ENCODE measurements at places on chromosomes 1 and 21.
A peak's percentile ranks its signal among the peaks of the same experiment; 100 is the strongest.

DNA sequence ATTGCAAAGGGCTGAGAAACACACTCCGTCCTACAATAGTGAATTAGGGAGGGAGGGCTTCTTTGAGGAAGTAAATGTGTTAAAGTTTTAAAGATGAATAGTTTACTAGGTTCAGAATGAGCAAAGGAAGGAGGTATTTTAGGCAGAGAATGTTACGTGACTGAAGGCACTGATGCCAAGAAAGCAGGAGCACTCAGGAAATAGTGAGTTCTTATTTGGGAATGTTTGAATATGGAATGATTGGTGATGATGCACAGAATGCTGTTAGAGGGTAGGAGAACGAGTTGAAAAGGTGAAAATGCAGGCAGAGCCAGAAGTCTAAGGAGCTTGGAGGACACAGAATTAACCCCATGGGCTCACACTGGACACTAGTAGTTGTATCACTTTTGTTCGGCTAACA is 108.0 kb downstream of the NRIP1 start:
- peak; percentile 55 for DNase-seq

DNA sequence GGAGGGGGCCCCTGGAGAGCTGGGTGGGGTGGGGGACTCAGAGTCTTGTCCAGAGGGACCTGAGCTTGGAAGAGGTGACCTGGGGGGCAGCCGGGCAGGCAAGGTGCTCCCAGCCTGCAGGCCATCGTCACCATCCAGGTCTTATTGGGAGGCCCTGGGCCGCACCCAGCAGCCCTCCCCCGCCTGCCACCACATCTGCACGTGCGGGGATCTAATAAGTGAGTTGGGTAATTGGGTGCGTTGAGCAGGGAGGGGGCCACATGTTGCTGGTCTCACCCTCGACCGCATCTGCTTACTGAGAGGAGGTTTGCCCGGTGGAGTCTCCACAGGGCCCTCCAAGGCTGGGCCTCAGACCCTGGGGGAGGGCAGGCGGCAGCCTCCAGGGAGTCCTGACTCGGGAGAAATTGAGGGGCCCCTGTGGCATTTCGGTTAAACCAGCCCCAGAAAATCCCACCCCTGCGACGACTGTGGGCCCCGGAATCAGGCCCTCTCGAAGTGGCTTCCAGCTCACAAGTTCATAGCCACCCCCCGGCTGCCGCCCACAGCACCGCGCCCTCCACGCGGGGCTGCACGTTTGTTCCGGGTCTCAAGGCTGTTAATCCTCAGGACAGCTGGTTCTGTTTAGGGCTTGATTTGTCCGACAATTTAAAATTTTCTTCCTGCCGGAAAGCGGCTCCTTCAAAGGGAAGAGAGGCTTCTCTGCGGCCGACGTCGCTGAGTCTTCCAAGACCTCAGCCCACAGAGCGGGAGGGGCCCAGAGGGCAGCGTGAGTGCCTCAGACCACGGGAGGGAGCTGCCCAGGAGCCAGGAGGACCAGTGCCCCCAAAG is 14.7 kb upstream of the COL6A2 start:
- no peak for DNase-seq

DNA sequence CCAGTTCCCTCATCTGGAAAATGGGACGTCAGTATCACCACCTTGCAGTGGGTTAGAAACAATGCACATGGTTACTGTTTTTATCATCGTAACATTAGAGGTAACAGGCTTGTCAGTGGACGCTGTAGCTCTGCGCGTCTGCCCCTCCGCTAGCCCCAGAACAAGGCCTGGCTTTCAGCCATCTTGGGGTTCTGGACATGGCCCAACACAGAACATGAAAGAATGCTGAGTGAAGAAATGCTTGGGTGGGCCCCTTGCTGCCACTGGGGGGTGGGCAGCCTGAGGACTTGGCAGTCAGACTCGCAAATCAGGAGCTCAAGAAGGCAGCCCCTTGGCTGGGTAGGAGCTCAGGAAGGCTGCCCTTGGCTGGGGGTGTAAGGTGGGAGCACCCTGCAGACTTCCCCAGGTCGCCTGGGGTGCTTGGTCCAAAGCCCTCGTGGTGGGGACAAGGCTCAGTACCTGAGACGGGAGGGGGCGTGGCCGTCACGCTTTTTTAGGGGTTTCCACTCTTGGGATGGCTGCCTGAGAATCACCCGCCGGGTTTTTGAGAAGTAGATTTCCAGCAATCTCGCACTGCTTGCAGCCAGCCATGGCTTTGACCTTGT is 51.7 kb downstream of the SLC37A1 start:
- DNase-seq: no peak

GRCh38 chr1:196660852-196661251 is 9.0 kb downstream of the CFH start:
- DNase-seq: no peak

- peak; percentile 85 for DNase-seq
Observed at GRCh38 chr1:26772687-26773086, 15.1 kb upstream of the PIGV start.

DNA sequence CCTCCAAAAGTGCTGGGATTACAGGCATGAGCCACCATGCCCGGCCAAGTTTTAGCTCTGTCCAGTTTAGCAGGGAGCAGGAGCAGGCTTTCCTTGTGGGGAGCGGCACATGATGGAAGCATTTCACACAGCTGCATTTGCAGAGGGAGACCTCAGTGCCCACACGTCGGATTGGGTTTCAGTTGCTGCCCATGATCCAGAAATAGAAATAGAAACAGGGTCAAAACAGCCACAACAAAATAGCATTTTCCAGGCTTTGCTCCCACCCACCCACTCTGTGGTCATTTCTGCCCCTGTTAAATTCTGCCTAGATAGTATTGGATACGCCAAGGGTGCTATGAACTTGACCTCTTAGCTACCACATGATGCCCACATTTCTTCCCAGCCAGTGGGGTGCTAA is 128.4 kb downstream of the CNIH3 start:
- no peak for DNase-seq

DNA sequence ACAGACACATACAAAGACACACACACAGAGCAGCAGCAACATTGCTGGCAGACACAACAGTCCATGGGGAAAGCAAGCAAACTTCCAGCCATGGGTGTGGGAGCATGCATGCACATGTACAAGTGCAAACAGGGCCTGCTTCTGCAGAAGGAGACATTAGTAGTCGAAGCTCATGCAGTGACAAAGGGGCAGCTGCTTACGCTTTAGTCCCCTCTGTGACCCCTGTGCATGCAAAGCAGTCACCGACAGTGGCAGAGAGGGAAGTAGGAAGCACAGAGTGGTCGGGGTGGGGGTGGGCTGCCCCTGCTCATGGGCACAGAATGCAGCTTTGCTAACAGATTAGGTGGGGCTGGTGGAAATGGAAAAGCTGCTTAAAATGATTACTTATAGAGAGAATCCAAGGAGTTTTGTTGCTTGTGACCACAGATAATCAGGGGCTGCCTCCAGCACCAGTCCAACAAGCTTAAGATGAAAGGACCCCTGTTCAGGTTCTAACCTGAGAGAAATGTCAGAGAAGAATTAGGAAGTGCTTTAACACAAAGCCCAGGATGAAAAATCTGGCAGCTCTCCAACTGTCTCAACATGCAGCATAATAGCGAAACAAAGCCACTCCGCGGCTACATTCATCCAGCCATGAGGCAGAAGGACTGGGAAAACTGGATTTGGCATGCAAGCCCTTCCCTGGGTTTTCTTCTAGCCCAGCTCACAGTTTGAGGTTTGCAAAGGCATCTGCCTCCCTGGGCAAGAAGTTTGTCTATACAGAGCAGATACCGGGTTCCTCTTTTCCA is 378.9 kb downstream of the KCNH1 start:
- DNase-seq: no peak

GRCh38 chr1:21537511-21537931 is 28.3 kb downstream of the ALPL start:
- no peak for DNase-seq

DNA sequence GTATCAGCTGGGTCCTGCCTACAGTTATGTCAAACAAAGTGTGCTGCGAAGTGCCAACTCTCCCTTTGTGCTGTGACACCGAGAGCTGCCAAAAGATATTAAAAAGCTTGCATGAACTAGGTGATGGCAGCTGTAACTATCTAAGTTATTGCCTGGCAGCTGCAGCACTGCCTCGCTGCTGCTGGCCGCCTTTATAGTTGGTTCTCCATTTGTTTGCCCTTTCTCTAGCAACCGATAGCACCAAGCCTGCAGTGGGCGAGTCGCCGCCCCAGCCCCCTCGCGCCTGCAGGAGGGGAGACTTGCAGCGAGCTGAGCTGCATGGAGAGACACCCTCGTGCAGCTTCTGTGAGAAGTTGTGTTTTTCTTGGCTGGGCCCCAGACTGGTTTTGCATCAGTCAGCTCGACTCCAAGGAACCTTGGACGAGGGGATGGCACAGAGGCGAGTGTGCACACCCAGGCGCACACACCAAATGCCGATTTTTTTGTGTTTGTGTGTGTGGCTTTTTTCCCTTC is 330.6 kb downstream of the RPS6KC1 start:
- no peak for DNase-seq

- DNase-seq: no peak
Observed at GRCh38 chr21:26925636-26926035, 41.3 kb downstream of the ADAMTS5 start.

DNA sequence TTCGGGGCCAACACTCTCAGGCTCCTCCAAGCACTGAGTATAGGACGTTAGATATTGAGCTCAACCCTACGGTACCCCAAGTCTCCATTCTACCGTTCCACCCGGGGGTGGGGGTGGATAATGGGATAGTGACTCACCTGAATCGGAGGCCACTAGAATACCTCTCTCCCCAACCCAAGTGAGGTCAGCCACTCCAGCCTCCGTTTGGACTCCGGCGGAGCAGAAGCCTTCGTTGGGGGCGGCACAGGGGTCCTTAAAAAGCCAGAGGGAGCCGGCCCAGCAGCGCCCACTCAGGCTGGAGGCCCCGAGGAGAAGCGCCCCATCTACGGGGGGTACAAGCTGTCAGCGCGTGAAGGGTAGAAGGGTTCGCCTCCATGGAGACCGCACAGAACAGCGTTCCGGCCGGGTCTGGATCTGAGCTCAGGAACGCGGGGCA is 556 bp downstream of the WDR77 start:
- DNase-seq: no peak

DNA sequence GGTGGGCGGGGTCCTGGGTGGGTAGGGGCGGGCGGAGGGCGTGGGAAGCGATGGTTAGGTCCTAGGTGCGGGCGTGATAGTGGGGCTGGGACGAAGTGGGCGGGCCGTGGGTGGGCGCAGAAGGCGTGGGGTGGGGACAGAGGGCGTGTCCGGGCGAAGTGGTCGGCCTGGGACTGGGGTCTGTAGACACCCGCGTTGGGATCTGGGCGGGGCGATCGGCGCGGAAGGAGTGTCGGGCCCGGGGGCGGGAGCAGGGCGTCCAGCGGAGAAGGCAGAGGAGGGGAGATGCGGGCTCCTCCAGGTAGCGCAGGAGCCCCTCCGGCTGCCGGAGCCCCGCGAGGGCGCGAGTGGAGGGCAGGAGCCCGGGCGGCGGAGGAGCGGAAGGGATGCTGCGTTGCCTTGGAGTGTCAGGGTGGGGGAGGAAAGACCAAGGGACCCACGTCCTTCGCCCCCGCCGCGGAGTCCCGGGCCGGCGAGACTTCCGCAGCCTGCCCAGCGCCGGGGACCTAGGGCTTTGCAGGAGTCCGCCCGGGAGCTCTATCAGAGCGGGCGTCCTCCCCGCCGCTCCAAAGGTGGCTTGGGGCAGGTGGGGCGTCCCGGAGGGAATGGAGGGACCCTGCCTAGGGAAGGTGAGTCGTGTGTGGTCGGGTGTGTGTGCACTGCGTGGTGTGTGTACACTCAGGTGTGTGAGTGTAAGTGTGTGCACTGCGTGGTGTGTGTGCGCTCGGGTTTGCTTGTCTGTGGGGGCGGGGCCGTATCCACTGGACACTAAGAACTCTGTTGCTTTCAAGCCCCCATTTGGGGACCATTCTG is 27.0 kb upstream of the PRSS38 start:
- DNase-seq: no peak

GRCh38 chr1:246609632-246610031 is 43.4 kb downstream of the CNST start:
- no peak for DNase-seq

- DNase-seq: no peak
Observed at GRCh38 chr1:115753830-115754229, 14.7 kb downstream of the CASQ2 start.

DNA sequence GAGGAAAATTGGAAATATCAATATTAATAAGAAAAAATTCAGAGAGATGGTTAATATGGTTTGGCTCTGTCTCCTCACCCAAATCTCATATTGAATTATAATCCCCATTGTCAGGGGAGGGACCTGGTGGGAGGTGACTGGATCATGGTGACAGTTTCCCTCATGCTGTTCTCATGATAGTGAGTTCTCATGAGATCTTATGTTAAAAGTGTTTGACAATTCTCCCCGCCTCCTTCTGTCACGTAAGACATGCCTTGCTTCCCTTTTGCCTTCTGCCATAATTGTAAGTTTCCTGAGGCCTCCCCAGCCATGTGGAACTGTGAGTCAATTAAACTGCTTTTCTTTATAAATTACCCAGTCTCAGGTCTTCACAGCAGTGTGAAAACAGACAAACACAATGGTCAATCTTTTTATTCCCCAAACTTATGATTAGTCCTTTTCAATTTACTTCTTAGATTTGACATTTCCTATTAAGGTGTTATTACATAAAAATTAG is 11.0 kb downstream of the EGLN1 start:
- DNase-seq: no peak

DNA sequence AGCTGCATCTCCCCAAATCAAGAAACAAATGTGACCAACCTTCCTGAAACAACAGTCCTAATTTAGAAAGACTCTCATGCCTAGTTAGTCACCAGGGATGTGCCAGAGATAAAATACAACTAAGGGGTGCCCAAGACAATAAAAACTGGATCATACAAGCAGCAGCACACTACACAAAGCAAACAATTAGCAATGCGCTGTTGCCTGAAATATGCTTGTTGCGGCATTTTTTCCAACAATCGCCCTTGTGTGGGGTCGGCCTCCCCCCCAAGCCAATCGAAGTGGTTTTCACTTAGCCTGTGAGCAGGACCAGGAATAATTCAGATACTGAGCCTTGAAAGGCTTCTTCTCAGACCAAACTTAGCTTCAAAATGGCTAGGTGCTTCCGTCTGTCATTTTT is 1.4 kb upstream of the STMN1 start:
- DNase-seq: no peak

DNA sequence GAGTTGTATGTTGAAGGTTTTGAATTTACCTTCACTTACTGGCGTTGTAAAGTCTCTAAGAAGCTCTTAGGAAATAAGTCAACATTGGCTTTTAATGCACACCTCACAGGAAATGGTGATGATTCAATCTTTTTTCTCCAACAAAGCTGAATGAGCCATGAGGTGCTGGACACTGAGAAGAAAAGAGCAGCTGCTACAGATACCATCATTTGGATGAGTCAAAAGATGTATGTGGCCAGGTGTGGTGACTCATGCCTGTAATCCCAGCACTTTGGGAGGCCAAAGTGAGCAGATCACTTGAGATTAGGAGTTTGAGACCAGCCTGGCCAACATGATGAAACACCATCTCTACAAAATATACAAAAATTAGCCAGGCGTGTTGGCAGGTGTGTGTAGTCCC is 3.3 kb upstream of the IL23R start:
- no peak for DNase-seq

- DNase-seq: peak; percentile 94
Observed at GRCh38 chr1:246142320-246142893, 364.7 kb downstream of the SMYD3 start.

- no peak for DNase-seq
Observed at GRCh38 chr1:160074865-160075264, 4.9 kb upstream of the KCNJ10 start.

- peak; percentile 19 for DNase-seq
Observed at GRCh38 chr1:208132287-208132882, 111.8 kb downstream of the PLXNA2 start.

GRCh38 chr1:29962831-29963247 is 726.5 kb downstream of the PTPRU start:
- DNase-seq: no peak

Data from non-pigmented ciliary epithelial cell (primary cell).